Fibroblast of lung (primary cell): ENCODE measurements at places on chromosomes 6 and 20.
A peak's percentile ranks its signal among the peaks of the same experiment; 100 is the strongest.

DNA sequence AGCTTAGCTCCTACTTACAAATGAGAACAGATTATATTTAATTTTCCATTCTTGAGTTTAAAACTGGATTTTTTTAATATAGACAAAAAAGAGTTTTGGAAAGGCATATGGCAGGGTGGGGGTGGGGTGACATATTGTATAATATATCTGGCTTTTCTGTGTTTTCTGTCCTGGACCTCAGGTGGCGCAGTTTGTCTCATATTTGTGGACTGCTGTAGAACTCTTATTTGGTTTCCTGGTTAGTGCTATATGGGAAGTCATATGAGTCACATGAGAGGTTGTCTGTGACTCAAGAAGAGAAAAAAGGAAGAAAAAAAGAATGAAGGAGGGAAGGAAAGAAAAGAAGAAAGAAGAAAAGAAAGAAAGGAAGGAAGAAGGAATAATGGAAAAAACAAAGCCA, 131.8 kb downstream of the CLVS2 start:
- H3K27me3 ChIP-seq: no peaks in the 10 kb centered on the region
- no peak overlapping the region for H3K27ac ChIP-seq
- no peaks in the 10 kb centered on the region for H3K4me1 ChIP-seq
- H3K36me3 ChIP-seq: no peaks in the 10 kb centered on the region

DNA sequence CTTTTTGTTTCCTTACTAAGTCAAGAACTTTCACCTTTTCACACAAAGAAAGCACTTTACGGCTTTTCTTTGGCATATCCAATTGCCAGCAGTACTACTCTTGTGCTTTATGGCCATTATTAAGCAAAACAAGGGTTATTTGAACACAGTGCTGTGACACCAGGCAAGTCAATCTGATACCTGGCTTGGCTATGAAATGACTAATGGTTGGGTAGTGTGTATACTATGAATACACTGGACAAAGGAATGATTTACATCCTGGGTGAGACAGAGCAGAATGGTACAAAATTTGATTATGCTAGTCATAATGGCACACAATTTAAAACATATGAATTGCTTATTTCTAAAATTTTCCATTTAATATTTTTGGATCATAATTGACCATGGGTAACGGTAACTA, 22.1 kb upstream of the ADGRF1 start:
- no peaks in the 10 kb centered on the region for H3K36me3 ChIP-seq
- H3K27ac ChIP-seq: no peak overlapping the region
- H3K4me3 ChIP-seq: no peak overlapping the region
- H3K27me3 ChIP-seq: no peaks in the 10 kb centered on the region
- H3K4me1 ChIP-seq: no peaks in the 10 kb centered on the region
- DNase-seq: no peak

DNA sequence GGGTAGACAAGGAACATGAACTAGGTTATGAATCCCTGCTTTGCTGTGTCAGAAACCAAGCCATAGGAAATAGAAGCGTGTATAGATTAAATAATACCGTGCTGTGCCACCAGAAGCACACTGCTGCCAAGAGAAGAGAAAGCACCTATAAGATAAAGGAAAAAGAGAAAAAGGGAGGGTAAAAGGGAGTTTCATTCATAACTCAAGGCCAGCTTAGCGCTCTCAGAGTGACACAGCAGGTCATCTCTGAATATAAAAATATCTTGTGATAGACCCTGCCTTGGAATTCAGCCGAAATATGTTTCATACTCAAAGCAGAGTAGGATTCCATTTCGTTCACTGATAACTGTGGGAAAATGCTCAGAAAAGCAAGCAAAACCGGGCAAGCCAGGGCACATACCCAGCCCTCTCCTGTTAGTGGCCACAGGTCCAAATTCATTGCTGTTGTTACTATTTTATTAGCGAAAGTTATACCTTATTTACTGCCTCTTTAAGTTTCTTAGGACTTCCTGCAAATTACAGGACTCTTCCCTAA, 8.7 kb downstream of the JAG1 start:
- H3K36me3 ChIP-seq: no peaks in the 10 kb centered on the region
- DNase-seq: no peak
- peaks cover 7% of the 10 kb centered on the region for H3K4me1 ChIP-seq
- H3K27ac ChIP-seq: no peak overlapping the region
- no peaks in the 10 kb centered on the region for H3K27me3 ChIP-seq

DNA sequence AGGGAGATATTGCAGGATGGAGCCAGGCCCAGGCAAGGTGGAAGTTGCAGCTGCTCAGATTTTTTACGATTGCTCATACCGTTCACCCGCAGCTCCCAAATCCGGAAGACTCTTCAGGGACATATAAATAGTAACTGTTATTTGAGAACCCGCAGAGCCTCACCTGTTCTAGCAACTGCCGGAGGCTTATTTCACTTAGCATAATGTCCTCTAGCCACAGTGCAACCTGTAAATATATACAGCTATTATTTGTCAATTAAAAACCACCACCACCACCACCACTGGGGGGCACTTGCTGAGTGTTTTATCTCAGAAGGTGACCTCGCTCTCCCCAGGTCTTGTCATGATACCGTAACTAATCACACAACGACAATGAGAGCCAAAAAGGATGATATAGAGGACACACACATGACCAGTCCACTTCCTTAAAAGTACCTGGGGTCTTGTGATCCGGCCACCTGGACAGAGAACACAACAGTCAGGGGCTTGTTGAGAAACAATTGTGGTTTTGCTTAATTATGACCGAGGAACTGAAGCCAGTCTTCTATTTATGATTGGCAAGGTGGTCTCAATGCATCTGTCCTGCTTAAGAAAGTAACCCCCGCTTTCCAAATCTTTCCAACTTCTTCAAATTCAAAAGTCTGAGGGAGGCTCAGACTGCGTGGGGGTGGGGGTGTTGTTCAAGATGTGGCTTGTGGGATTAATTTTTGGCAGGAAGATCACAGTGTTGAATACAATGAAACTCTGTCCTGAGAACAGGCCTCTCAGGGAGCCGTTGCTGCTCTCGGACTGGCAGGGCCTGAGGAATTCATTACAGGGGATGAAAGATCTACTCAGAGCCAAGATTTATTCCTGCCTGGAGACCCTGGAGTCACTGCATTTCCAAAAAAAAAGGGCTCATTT, 107.7 kb upstream of the PRND start:
- no peaks in the 10 kb centered on the region for H3K4me1 ChIP-seq
- no peak overlapping the region for H3K4me3 ChIP-seq
- peak; percentile 87 for DNase-seq
- no peak overlapping the region for H3K27ac ChIP-seq

GRCh38 chr6:56541741-56542360, 100.8 kb downstream of the DST start:
- DNase-seq: no peak
- peak overlapping the region; percentile 91 for H3K27ac ChIP-seq
- peaks cover 3% of the 10 kb centered on the region for H3K4me1 ChIP-seq
- no peaks in the 10 kb centered on the region for H3K27me3 ChIP-seq
